Stimulated activated CD4-positive, alpha-beta T cell treated with anti-CD3 and anti-CD28 coated beads, Interleukin-15, amount 100 ng/mL, for 1 hour (primary cell): ENCODE measurements at places on chromosomes 2 and 18.
A peak's percentile ranks its signal among the peaks of the same experiment; 100 is the strongest.

- no peak for DNase-seq
Observed at GRCh38 chr2:45684756-45685155, 33.3 kb downstream of the PRKCE start.

GRCh38 chr2:28567061-28567471 lies 71.2 kb downstream of the PLB1 start:
- peak; percentile 21 for DNase-seq

DNA sequence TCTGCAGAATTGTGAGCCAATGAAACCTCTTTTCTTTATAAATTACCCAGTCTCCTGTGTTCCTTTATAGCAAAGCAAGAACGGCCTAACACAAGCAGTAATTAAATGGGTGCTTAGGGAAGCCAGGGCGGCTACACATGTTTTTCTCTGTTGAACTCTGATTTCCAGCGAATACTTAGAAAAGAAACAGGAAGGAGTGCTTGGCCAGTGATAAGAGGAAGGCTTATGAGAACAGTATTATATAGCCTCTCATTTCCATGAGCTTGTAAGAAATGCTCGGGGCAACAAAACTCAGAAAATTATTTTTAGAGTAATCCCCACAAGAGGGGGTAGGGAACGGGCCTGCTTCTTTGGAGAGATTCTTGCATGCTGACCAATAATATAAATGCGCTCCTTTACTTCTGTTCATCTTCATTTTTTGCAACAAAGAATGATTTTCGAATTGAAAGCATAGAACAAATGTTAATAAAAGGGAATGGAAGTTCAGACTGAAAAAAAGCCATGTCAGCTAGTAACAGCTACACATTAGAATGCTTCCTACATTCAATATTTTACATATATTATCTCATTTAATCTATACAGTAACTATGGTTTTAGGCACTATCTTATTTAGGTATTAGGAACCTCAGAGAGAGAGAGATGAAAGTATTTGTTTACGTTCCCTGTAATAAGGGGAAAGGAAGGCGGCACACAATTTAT lies 49.7 kb upstream of the CCDC85A start:
- DNase-seq, result no peak

- no peak for DNase-seq
Observed at GRCh38 chr2:223971-224760, 39.7 kb downstream of the SH3YL1 start.

DNA sequence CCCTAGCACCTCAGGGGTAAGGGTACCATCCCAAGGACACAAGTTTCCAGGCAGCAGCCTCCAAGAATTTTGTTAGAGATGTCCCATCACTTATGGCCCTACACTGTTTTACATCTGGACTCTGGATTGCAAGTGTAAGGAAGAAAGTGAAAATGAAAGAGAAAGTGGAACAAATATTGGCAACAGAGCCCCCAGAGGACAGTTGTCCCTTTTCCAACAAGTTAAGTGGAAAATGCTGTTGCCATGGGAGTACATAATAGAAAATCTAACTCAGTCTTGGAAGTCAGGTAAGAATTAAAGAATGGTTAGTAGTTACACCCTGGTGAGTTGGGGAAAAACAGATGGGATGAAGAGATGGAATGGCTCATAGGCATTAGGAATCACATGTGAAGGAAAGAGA lies 50.6 kb downstream of the TTC21B start:
- DNase-seq, result no peak

- DNase-seq, result no peak
Observed at GRCh38 chr2:8457092-8457481, 224.8 kb upstream of the ID2 start.

DNA sequence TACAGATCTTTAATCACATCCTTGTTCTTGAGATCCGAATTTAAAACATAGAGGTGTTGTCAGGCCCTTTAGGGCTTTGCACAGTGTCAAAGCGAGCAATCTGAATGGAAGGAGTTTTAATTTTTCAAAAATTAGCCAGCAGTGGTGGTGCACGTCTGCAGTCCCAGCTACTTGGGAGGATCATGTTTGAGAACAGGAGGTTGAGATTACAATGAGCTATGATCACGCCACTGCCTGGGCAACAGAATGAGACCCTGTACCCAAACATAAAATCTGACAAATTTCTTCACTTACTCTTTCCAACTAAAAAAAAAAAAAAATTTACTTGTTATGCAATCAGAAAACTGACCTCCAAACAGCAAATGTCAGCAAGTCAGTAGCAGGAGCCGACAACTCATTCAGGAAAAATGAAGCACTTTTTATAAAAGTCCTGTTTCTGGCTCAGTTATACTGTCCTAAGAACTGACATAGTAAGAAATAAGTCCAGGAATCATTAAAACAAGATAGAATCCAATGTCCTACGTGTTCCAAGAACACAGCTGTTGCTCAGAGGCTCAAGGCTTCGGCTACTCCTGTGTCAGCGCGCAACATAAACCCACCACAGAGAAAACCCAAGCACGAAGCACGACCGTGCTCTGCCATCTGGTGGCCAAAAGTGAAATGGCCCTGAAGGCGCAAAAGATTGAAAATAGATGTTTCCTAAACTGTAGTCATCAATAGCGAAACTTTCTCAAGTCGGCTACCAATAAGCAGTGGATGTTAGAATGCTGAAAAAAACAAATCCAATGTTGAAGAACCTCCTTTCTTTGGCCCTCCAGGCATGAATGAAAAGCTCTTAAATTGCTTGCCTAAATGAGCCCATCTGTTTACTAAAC lies 138.1 kb downstream of the INO80D start:
- DNase-seq, result peak; percentile 18

GRCh38 chr2:113685471-113685870 lies 58.4 kb downstream of the RABL2A start:
- DNase-seq, result no peak

DNA sequence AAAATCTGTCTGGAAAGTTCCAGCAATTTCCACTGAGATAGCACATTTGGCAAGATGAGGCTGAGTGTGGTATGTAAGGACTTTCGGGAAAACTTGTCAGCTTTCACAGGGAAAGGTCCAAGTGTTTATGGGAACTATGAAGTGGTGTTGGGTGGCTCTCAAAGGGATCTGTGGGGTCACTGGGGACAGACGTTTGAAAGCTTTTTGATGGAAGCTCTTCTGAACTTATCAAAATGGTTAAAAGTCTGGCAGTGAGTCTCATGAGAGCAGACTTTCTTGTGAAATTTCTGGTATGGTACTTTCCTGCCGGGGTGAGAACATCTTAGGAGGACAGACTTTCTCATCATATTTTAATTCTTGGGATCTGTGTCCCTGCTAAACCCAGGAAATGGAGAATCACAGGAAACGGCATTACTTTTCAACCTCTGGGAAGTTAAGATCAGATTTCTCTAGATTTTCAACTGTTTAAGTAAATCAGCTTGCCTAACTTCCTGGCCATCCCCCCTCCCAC lies 546.3 kb upstream of the ZEB2 start:
- no peak for DNase-seq

GRCh38 chr2:116491292-116491691 lies 1323.2 kb upstream of the DDX18 start:
- DNase-seq, result no peak

GRCh38 chr2:120465989-120466703 lies 120.2 kb downstream of the INHBB start:
- no peak for DNase-seq
